Right renal pelvis (tissue), 4 donors: ENCODE measurements at places on chromosomes 1 and 21.

GRCh38 chr1:24309762-24310485 is 9.2 kb upstream of the GRHL3 start:
- DNase-seq: no peak

DNA sequence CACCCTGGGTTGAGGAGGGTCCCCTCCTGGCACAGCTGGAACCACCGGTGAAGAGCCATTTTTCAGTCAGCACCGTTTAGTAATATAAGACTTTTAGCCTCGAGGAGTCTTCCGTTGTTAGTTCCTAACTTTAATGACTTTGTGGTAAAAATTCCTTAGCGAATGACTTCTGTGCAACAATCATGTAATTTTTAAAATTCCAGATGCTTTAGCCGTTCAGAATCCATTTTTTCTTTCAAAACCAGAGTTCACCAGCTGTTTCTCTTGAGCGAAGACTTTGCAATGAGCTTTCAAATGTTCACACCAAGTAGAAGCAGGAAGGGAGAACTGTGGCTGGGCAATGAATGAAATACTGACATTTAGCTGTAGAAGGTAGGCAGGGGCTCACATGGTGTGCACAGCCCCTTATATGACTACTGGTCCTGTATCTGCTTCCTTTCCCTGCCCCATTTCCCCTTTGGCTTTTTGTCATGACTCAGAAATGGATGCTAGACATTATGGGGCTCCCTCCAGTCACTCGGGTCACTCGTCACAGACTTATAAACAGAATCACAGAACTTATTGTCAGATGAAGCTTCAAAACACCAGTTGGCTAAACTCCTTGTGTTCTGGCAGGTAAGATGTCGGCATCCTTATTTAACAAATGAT is 4.1 kb downstream of the DISC1 start:
- no peak for DNase-seq

DNA sequence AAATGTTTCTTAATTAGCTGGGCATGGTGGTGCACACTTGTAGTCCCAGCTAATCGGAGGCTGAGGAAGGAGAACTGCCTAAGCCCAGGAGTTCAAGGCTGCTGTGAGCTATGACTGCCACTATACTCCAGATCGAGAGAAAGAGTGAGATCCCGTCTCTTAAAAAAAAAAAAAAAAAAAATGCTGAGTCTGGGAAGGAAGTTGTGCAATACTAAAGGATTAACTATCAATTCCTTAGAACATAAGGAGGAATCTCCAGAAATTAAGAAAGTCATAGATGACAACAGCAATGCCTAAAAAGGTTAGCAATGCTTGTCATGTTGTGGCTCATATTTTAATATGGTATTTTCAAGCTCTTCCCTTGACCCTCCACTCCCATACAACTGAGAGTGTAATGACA is 5.3 kb downstream of the LUZP1 start:
- DNase-seq: no peak

DNA sequence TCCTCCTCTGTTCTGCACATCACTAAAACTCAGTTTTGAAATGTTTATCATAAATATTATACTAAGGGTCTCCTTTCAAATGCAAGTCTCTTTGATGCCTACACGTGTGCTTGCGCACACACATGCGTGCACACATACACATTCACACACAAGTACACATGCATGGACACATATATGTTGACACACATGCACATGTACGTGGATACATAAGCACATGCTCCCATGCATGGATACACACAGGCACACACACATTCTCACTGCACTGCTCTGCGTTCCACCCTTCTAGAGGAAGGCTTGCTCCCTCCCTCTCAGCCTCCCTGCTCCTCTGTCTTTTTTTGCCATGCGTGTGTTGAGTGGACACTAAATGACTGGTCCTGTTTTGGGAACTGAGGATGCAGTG is 162.7 kb downstream of the PCP4 start:
- DNase-seq: no peak

- no peak for DNase-seq
Measured at GRCh38 chr1:192477630-192478029, 97.9 kb upstream of the RGS1 start.

DNA sequence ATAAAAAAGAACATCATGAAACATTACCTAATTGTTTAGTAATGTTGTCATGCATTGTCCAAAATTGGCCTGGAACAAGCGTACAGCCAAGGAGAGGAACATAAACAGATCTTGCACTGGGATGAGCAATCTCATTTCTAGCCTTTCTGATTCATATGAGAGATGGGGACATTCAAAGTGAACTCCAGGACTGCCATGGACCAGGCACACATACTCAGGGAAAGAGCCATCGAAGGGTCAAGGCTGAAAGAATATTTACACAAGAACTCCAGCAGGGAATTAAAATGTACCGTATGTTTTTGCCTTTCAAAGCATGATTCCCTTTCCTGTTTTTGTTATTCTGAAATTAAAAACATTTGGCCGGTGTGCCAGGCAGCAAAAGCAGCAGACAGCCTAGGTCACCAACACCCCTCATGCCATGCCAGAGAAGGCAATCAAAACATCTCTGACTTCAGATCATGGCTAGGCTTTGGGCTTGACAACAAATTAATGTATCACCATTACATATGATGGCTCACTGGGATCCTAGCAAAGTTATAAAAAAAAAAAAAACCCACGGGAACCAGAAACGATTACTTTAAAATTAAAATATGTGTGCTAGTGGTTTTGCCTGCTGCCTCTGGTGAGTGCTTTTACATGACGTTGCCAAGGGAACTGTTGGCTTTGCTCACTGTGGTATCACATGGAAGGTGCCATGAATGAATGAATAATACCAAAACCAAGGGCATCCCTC is 159.8 kb downstream of the TGFBR3 start:
- DNase-seq: no peak

DNA sequence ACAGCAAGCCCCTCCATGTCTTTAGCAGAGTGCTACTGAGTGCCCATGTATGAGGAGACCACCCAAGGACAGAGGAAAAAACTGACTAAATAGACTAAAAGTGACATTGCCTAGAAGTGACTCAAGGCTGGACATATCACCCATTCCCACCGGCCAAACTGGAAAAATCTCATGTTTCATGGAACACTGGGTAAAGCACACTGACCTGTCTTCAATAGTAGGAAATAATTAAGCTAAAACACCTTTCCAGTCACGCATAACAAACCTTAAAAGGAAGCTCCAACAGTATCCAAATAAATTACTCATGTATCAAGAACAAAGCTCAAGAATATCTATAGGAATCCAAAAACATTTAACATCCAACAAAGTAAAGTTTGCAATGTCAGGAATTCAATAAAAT is 120.4 kb downstream of the SNX7 start:
- no peak for DNase-seq

- DNase-seq: no peak
Measured at GRCh38 chr1:25556132-25556670, 12.8 kb downstream of the LDLRAP1 start.

DNA sequence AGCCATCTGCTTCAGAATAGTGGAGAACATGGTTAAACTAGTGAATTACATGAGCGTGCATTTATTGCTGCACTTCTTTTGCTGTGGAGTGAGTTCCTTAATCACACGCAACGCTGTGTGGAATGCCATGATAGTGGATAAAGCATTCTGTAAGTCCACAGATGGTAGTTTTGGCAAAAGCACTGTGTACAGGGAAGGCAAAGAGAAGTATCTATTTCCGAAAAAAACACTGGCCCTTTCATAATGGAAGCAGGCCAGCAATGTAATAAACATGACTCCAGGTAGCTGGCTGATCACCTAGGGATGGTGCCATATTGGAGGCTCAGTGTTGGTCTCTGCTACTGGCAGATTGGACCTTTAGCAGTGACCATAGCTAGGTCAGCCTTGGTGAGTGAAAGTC is 67.6 kb downstream of the FH start:
- DNase-seq: no peak

- no peak for DNase-seq
Measured at GRCh38 chr1:200040481-200041138, 13.1 kb downstream of the NR5A2 start.

GRCh38 chr1:8951231-8951630 is 5.6 kb downstream of the CA6 start:
- no peak for DNase-seq

DNA sequence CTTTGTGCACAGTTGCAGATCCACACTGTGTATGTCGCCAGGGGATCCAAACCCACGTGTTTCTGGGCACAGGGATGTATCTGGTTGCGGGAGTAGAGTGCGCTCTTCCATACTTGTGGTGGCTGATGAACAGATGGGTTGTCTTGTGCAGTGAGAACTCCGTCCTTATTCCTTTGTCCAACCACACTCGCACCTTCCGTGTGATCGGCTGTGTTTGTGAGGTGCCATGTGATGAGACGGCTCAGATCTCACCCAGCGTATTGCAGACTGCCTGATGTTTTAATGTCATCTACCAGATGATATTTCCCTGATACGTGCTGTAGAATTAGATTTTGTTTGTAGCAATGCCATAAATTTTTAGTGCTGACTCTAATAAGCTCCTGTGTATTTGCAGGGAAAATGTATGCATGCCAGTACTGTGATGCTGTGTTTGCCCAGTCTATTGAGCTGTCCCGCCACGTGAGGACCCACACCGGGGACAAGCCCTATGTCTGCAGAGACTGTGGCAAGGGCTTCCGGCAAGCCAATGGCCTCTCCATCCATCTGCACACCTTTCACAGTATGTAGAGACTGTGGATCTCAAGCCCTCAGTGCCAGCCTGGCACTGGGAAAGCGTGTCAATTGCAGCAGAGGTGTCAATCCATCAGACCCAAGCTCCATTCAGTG is 46.2 kb upstream of the EPHA8 start:
- no peak for DNase-seq

- no peak for DNase-seq
Measured at GRCh38 chr21:15332572-15332971, 267.8 kb upstream of the NRIP1 start.

- DNase-seq: no peak
Measured at GRCh38 chr1:20931930-20932436, 144.9 kb upstream of the HP1BP3 start.

DNA sequence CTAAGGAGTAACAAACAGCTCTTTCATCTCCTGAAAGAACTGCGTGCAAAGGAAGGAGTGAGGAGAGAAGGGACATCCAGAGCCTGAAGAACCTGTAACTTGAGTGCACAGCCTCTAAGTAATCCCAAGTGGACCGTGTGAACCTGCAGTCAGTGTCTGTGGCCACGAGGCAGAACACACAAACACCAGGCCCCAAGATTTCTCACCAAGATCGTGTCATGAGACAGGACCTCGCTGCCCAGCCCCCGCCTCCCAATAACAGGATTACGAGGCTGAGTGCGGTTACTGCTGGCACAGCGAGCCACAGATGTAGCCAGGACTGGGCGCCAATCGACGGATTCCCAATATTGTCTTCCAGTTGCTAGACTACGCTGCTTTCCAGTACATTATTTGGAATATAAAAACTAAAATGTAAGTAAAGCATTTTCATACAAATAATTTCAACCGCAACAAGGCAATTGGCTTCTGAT is 101.3 kb upstream of the SLC25A33 start:
- DNase-seq: no peak

- DNase-seq: no peak
Measured at GRCh38 chr1:178342745-178343144, 154.0 kb downstream of the CLEC20A start.
